ENCODE measurements at places on chromosomes 3 and 15. TPM values are rescaled to one million over a fixed set of nuclear protein-coding genes. Genes with fewer than 3 reads are reported as not detected.

GRCh38 chr3:174767853-174768382, 91.2 kb upstream of the NAALADL2 start:
- H3K4me3 ChIP-seq = no peak overlapping the region
- H3K36me3 ChIP-seq = no peaks in the 10 kb centered on the region
- no peak for DNase-seq
- no peaks in the 10 kb centered on the region for H3K4me1 ChIP-seq
- no peak overlapping the region for H3K27ac ChIP-seq

DNA sequence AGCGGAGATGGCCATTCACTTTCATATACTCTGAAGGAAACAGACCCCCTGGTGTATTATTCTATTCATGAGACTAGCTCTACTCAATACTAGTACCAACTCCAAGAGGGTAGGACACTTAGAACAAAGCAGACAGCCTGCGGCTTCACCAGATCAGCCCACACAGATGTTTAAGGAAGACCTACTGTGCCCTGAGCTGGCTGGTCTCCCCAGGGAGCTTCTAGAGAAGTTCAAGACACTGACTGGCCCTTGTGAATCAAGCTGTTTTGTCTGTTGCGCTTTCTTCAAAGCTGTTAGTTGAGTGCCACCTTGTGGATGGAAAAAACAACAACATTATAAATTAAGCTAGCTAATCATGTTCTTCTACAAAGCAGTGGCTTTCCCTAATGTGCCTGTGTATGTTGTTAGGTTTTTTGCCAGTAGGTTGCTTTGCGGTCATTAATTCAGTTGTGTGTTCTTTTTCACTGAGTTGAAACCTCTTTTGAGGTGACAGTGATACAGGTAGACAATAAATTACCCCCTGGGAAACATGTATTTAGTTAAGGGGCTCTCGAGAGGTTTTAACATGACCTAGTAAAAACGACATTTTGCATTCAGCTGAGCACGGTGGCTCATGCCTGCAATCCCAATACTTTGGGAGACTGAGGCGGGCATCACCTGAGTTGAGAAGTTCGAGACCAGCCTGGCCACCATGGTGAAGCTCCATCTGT, 64.2 kb upstream of the MYZAP start:
- H3K27me3 ChIP-seq = no peaks in the 10 kb centered on the region
- DNase-seq = peak; percentile 46
- no peak overlapping the region for H3K27ac ChIP-seq
- no peaks in the 10 kb centered on the region for H3K36me3 ChIP-seq
- H3K4me1 ChIP-seq = no peaks in the 10 kb centered on the region

Gene ZNF710
- 2.9 TPM for polyA plus RNA-seq

Gene ITPR1
- polyA plus RNA-seq = 19.5 TPM

GRCh38 chr15:25339431-25339830, 99.4 kb downstream of the UBE3A start:
- H3K36me3 ChIP-seq = peaks cover 24% of the 10 kb centered on the region
- no peaks in the 10 kb centered on the region for H3K4me1 ChIP-seq
- no peak overlapping the region for H3K27ac ChIP-seq
- H3K27me3 ChIP-seq = no peaks in the 10 kb centered on the region
- no peak overlapping the region for H3K4me3 ChIP-seq
- no peak for DNase-seq

Gene GPR176
- polyA plus RNA-seq = 0.33 TPM

Gene CCRL2
- 2.0 TPM for polyA plus RNA-seq

- no peaks in the 10 kb centered on the region for H3K36me3 ChIP-seq
- DNase-seq = no peak
- H3K4me1 ChIP-seq = no peaks in the 10 kb centered on the region
- H3K27ac ChIP-seq = no peak overlapping the region
- no peaks in the 10 kb centered on the region for H3K27me3 ChIP-seq
Measured at GRCh38 chr15:98121536-98121935, 161.0 kb downstream of the ARRDC4 start.

DNA sequence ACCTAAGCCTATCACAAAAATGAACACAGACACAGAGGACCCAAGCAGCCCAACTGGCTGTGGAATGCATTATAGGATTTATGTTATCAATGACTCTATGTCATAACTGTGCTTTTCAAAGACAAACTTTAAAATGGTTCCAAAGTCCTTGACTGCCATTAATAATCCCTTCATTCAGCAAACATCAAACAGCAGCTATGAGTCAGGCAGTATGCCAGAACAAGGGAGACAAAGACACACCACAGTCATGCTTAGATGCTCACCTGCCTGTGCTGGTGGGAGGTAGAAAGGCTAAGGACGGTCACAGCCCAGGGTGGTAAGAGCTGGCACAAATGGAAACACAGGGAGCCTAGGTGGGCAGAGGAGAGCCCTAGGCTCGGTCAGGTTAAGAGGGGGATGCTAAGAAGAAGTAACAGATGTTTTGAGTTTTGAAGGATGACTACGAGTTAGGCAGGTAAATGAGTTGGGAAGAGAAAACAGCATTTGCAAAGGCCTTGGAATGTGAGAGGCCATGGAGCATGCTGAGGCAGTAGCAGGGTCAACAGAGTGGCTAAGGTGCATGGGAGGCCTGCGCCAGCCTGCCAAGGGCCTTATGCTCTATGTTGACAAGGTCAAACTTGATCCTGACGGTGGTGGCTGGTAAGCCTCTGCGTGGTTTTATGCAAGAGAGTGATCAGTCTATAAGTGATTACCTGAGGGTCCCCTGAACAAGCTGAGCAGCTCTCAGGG, 23.0 kb downstream of the NMNAT3 start:
- no peaks in the 10 kb centered on the region for H3K36me3 ChIP-seq
- no peaks in the 10 kb centered on the region for H3K4me1 ChIP-seq
- no peak for DNase-seq
- H3K27me3 ChIP-seq = no peaks in the 10 kb centered on the region

DNA sequence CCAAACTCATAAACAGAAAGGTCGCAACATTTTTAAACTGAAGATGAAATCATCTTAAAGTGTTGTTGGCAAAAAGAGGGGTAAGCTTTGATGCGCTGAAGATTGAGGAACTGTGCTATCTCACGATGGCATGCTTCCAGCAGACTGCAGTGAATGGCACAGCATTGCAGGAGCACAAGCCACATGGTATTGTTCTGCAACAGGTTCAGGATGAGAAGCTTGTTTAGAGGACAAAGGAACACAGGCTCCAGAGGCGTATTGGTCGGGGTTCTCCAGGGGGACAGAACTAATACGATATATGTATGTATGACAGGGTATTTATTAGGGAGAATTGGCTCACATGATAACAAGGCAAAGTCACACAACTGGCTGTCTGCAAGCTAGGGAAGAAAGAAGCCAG, 13.8 kb upstream of the PLD1 start:
- no peak overlapping the region for H3K27ac ChIP-seq
- no peaks in the 10 kb centered on the region for H3K4me1 ChIP-seq
- no peaks in the 10 kb centered on the region for H3K36me3 ChIP-seq
- H3K4me3 ChIP-seq = no peak overlapping the region

Measured in GM12878 (cell line).